Activated CD8-positive, alpha-beta memory T cell treated with anti-CD3 and anti-CD28 coated beads for 1 hour (primary cell): ENCODE measurements at places on chromosomes 2 and 18.

DNA sequence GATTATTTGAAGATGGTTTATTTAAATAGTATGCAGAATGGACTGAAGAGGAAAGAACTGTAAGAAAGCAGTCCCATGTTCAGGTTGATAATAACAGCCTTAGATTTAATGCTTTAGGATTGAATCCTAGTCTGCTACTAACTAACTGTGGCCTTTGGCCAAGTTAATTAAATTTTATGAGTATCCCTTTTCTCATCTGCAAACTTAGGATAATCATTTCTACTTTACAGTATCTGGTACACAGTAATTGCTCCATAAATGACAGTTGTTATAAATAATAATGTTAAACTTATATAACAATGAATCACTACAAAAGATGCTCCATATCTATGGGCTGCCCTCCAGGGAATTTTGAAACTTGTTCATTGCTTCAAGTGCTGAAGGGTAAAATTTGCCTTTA lies 41.0 kb downstream of the FAP start:
- DNase-seq, result no peak

GRCh38 chr18:11066038-11066437 lies 83.3 kb downstream of the PIEZO2 start:
- DNase-seq, result no peak

GRCh38 chr18:40055262-40055661 lies 1899.8 kb upstream of the PIK3C3 start:
- DNase-seq, result no peak

GRCh38 chr18:35112696-35113095 lies 71.5 kb downstream of the MAPRE2 start:
- no peak for DNase-seq

DNA sequence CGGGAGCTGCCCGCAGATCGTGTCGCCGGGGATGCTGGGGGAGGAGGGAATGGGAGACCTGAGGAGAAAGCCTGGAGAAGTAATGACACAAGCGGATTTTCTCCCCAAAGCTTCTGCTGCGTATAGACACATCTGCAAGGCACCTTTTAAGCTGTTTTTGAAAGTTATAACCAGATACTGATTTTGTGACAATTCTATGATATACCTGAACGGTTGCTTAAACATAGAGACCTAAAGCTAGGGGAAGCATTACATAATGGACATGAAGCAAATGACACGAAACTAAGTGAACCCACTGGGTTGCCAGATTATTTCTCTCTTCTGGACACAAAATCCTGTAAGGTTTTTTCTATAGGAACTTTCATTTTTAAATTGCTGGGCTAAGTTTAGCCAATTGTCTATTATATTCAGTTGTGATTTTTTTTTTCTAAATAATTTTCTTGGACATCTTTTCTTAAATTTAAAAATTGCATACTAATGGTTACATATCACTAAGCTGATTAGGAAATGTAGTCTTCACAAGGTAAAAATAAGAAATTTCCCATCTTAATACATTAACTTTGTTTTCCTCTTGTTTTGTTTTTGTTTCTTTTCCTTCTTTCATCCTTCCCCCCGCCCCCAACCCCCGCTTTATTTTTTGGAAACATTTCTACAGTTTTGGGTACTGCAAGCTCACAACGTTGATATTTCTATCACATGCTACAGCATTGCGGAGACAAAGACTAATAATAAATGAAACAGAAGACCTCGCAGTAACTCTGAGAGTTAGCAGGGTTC lies 1.3 kb downstream of the OSBPL6 start:
- DNase-seq, result no peak

GRCh38 chr2:152354069-152354755 lies 19.2 kb downstream of the FMNL2 start:
- DNase-seq, result no peak

GRCh38 chr2:7788736-7789135 lies 871.5 kb downstream of the RNF144A start:
- no peak for DNase-seq

DNA sequence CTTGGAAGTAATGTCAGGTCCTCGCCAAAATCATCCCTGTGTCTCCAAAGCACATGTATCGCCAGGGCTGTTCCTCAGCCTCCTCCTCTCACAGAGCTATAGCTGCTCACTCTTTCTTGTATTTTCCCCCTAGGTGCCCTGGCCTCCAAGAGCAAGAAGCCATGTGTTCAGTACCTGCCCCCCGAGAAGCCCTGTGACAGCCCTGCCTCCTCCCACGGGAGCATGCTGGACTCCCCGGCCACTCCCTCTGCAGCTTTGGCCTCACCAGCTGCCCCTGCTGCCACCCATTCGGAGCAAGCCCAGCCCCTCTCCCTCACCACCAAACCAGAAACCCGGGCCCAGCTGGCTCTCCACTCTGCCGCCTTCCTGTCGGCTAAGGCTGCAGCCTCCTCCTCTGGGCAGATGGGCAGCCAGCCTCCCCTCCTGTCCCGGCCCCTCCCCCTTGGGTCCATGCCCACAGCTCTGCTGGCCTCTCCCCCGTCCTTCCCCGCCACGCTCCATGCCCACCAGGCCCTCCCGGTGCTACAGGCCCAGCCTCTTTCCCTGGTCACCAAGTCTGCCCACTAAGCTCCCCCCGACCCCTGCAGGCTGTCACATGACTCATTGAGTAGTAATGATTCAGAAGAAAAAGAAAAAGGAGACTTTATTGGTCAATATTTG lies 18.8 kb downstream of the TGOLN2 start:
- no peak for DNase-seq

GRCh38 chr2:68274022-68274421 lies 21.7 kb upstream of the PPP3R1 start:
- no peak for DNase-seq

GRCh38 chr2:85957256-85957655 lies 68.5 kb upstream of the ST3GAL5 start:
- DNase-seq, result no peak

DNA sequence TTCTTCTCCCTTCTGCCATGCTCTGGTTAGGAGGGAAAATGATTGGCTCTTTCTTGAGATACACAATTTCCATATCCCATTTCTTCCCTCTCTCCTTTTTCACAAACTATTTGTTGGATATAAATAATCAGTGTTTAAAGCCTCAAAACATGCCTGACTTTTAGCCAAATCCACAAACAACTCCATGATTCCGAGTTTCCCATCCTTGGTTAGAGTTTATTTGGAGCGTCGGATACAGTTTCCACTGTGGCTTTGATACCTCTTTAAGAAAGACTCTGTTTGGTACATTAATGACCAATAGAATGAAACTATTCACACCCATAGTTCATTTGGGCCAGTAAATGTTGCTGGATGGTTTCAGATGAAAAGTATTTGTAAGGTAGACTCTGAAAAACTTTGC lies 5.9 kb upstream of the FHL2 start:
- DNase-seq, result no peak

DNA sequence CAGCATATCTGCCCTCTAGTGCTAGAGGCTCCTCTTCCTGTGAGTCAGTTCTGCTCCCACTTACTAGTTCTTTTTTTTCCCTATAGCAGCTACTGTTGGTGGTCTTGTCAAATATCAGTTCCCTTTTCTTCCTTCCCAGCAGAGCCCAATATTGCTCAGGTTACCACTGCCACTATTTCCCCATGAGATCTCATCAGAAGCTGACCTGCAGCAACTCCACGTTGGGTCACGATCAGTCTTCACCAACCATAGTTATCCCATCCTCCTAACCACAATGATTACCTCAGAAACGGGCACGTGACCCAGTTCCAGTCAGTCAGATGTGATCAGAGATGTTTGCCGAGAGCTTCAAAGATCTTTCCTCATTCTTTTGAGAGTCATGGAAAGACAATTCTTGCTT lies 59.7 kb upstream of the CAPN13 start:
- no peak for DNase-seq

DNA sequence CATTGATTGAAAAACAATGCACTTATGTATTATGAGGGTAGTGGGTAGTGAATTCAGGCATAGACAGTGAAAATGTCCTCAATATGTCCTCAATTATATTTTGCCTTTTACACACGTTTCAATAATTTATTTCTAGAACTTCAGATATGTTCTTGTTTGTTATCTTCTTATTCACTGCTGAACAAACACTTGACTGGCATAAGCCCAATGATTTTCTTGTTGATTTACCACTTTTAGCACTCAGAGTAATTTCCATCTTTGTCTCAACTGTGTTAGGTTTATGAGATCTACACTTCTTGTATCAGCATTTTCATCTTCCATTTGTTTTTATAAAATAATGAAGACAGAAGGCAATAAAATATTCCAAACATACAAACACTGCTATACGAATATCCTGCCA lies 61.8 kb upstream of the DCC start:
- no peak for DNase-seq

DNA sequence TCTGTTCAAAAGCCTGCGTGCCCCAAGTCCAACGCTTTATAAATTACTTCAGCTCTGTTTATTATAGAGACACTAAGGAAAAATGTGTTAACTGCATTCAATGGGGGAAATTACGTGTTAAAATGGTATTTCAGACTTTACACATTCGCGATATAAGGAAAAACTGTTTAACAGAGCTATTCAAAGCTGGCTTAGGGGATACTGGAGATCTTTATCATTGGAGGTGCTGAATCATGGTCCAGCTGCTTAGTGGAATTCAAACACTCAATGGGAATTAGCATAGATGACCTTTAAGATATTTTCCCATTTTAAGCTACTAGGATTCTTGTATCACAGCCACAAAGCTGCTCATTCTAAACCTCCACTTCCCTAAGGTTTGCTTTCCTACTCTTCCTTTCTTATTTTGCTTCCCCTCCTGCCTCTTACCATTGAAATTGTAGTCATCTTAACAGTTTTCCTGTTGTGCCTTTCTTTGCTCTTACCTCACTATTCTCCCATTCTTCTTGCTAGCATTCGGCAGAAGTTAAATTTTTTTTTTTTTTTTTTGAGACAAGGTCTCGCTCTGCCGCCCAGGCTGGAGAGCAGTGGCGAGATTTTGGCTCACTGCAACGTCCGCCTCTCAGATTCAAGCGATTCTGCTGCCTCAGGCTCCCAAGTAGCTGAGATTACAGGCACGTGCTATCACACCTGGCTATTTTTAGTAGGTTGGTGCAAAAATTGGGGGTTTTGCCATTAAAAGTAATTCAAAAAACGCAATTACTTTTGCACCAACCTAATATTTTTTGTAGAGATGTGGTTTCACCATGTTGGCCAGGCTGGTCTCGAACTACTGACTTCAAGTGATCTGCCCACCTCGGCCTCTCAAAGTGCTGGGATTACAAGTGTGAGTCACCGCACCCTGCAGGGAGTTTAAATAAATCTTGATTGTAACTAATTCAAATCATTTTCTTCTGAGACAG lies 6.5 kb downstream of the SULT6B1 start:
- DNase-seq, result no peak

DNA sequence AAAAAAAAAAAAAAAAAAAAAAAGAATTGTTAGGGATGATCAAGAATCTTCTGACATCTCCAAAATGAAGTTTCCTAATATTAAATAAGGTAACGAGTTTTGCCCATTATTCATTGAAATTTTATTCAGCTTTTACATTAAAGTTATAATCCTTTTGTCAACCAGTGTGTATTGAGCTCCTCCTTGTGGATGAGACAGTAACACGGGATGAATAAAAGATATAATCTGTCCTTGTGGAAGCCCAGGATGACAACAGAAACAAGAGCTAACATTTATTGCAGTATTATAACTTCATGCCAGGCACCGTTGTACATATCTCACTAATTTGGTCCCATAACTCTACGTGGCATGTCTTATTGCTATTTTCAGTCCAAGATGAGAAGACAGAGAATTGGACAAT lies 33.4 kb upstream of the SERPINB7 start:
- no peak for DNase-seq

- DNase-seq, result no peak
These were observed 65.2 kb downstream of the PLCL1 start for GRCh38 chr2:197869501-197870111.

DNA sequence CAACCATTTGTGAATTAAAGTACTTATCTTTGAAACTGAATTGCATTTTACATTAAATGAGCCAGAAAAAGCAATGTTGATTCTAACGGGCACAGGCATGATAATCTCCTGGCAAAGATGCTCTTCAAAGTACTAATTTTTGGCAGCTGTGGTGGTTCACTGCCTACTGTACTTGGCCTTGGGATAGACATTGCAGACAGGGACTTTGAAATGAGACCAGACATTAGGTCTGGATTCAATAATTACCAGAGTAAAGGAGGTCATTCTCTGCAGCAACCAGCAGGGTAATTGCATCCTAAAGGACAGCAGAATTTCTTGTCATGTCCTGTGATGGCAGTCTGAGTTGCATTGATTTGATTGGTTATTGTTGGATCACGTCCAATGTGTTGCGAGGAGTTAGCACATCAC lies 986.5 kb downstream of the TDRD15 start:
- no peak for DNase-seq

DNA sequence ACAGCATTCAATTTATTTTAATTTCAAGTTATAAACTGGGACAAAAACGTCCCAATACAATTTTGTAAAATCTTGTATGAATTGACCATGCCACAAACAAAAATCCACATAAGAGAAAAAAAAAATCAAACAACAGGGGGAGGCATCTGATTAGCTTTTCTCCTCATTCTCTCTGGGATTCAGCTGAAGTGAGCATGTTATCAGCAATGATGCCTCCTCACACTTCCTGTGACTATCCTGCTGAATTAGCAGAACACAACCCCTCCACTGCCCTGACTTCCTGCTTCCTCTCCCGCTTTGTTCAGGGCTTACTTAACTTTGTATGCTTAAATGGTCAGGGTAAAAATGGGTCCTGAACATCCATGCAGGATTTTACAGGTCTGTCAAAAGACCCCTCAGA lies 132.2 kb upstream of the ITGB6 start:
- no peak for DNase-seq

- no peak for DNase-seq
These were observed 223.1 kb downstream of the CALCRL start for GRCh38 chr2:187224989-187225388.

DNA sequence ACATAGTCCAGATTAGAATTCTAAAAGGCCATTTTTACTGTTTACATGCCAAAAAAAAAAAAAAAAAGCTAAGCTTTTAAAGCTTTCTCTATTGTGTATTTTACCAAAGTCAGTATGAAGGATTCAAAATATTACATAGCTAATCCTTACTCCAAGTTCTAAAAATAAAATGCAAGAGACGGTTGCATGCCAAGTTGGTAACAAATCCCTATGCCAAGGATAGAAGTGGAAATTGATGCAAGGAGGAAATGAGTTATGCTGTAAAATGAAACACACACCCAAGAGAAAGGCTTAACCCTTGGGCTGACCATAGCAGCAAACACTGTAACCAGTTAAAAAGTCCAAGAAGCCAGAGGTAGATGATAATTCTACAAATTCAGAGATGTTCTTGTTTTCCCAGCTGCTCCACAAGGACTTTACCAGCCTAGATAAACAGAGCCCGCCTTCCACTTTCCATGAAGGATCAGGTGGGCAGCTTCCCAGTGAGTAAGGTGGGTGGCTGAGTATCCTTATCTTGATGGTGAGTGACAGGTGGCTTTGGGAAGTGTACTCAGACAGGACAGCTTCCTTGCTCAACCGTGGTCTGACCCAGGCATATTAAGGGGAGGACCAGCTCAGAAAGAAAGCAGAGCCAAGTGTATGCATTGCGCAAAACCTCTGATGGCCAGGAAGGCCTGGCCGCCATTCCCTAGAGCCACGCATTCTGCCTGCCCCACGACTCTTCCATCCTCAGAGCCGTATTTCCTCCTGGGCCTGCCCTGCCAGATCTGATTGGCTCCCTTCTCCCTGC lies 34.4 kb downstream of the ATP8B1 start:
- DNase-seq, result no peak

GRCh38 chr2:99928470-99929053 lies 213.8 kb downstream of the AFF3 start:
- DNase-seq, result no peak
